ENCODE measurements at places on chromosomes 2 and 18.

GRCh38 chr18:59279193-59279592, 5.9 kb upstream of the RAX start:
- DNase-seq: no peak

GRCh38 chr2:64228918-64229317, 84.7 kb upstream of the PELI1 start:
- no peak for DNase-seq

DNA sequence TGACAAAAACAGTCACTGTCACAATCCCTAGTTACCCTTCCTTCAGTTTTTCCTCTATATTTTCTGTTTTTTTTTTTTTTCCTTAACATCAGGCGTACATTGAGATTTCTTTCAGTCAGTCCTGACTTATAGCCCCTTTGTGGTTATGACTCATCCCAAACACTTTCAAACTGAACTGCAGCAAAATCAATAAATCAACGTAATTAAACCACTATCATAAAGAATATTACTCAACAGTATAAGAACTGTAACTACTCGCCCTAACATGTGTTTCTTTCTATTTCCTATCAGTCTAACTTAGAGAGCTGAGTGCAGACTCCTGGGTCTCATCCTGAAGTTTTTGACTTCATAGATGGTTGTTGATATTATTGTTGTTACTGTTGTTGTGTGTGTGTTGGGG, 523.5 kb downstream of the LRRTM4 start:
- DNase-seq: no peak

DNA sequence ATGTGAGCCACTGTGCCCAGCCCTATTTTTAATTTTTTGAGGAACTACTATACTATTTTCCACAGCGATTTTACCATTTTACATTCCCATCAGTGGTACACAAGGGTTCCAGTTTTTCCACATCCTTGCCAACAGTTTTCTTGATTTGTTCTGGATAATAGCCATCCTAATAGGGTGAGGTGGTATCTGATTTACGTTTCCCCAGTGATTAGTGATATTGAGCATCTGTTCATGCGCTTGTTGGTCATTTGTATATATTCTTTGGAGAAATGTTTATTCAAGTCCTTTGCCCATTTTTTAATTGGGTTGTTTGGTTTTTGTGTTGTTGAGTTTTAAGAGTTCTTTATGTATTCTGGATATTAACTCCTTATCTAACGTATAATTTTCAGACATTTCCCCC, 20.8 kb downstream of the TTC39C start:
- DNase-seq: no peak

- DNase-seq: no peak
Observed at GRCh38 chr2:149388120-149388816, 57.9 kb downstream of the LYPD6 start.

DNA sequence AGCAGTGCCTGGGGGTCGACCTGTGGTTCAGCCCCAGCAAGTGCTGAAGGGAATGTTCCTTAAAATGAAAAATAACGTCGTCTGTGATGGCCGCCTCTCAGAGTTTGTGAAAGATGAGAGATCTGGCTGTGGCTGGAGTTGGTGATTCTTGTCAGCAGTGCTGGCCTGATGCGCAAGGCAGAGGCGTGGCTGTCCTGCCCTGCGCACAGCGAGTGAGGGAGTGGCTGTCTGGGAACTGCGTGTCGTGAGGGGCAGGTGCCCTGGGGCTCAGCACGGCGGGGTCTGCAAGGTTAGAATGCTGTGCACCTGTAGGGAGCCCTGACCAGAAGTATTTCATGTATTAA, 8.8 kb downstream of the NFATC1 start:
- DNase-seq: no peak

GRCh38 chr2:130355578-130356431, at the start of gene PTPN18:
Gene PTPN18 (plus strand): TSS chr2:130356056. CDS start chr2:130356108, 52 bp downstream.
- no peak for DNase-seq

GRCh38 chr2:174259981-174260380, 11.6 kb upstream of the OLA1 start:
- no peak for DNase-seq

- no peak for DNase-seq
Observed at GRCh38 chr2:152022090-152022489, 76.8 kb downstream of the CACNB4 start.

DNA sequence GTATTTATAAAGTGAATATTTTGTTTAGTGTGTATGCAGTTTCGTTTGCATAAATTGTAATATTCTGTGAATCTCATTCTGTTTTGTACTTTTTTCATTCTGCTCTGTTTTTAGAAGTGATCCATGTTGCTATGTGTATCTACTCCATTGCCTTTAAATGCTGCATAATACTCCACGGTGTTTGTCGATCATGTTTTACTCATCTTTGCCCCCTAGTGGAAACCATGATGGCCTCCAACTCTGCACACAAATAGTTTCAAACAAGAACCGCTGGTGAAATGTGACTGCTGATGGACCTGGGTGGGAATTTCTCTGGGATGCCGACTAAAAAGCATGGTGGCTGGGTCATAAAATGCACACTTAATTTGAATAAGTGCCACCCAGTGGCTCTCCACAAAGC, 32.0 kb upstream of the SKOR2 start:
- DNase-seq: no peak

- no peak for DNase-seq
Observed at GRCh38 chr2:64482765-64483504, 29.0 kb downstream of the LGALSL start.
